ENCODE measurements at places on chromosomes 16 and 17. TPM values are rescaled to one million over a fixed set of nuclear protein-coding genes. Genes with fewer than 3 reads are reported as not detected.

Gene CHD9
- 50.9 TPM for total RNA-seq

Gene THRA
- 105 TPM for total RNA-seq

- no peaks in the 10 kb centered on the region for H3K27me3 ChIP-seq
- no peak overlapping the region for H3K27ac ChIP-seq
- H3K4me3 ChIP-seq: no peak overlapping the region
- H3K4me1 ChIP-seq: no peaks in the 10 kb centered on the region
- H3K36me3 ChIP-seq: no peaks in the 10 kb centered on the region
- no peak for DNase-seq
Observed at GRCh38 chr16:53542283-53542682, 39.3 kb upstream of the AKTIP start.

GRCh38 chr16:49980166-49980565 is 44.9 kb upstream of the CNEP1R1 start:
- no peaks in the 10 kb centered on the region for H3K36me3 ChIP-seq
- H3K4me3 ChIP-seq: no peak overlapping the region
- no peak overlapping the region for H3K27ac ChIP-seq
- H3K27me3 ChIP-seq: no peaks in the 10 kb centered on the region

Gene AATK
- 3.6 TPM for total RNA-seq

Gene PCGF2
- total RNA-seq: 26.3 TPM

Gene CD300LF
- 0.20 TPM for total RNA-seq

- no peaks in the 10 kb centered on the region for H3K4me1 ChIP-seq
- H3K4me3 ChIP-seq: no peak overlapping the region
- DNase-seq: no peak
Observed at GRCh38 chr17:79272666-79273219, 198.1 kb downstream of the ENGASE start.

DNA sequence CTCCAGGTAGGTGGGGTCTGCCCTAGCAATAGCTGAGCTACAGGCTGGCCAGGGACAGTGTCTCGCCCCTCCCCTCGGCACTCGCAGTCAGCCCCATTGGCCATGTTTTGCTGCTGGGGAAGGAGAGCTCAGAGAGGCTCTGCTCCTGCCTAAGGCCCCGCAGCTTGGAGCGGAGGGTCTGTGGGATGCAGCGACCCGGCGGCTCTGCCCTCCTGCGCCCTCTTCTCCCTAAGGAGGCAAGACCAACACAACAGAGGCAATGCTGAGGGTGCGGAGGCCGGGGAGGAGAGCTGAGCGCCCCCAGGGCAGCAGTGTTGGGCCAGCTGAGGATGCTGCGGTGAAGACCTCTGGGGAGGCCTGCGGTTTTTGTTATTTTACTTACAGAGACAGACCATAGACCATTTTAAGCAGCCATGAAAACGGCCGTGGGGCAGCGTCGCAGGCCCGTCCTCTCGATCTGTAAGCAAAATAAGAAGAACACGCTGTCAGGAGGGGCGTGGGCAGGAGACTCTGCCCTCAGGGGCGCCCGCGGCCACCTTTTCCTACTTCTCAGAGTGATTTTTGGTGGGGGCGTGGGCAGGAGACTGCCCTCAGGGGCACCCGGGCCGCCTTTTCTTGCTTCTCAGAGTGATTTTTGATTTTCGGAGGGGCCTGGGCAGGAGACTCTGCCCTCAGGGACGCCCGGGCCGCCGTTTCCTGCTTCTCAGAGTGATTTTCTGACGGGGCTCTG is 31.4 kb upstream of the PABPN1L start:
- H3K4me1 ChIP-seq: no peaks in the 10 kb centered on the region
- H3K36me3 ChIP-seq: no peaks in the 10 kb centered on the region
- H3K4me3 ChIP-seq: no peak overlapping the region
- no peak for DNase-seq
- H3K27ac ChIP-seq: no peak overlapping the region

DNA sequence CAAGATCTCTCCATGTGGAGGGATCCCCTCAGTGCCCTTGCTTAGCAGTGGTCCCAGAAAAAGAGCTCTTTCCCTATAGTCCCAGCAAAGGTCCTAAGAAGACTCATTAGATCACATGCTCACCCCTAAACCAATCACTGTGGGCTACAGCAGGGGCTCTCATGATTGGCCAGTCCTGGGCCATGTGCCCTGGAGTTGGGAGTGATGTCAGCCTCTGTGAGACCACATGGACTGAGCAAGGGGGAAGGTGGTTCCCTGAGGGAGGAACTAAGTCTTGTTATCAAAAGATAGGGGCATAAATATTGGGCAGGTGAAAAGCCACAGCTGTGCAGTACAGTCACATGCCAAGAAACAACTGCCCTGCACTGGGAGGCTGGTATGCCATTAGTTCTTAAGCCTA is 51.3 kb downstream of the SCNN1B start:
- H3K4me1 ChIP-seq: no peaks in the 10 kb centered on the region
- no peak overlapping the region for H3K27ac ChIP-seq
- no peak for DNase-seq

Gene TAOK2
- 29.5 TPM for total RNA-seq

- H3K27me3 ChIP-seq: peaks cover 4% of the 10 kb centered on the region
- H3K27ac ChIP-seq: no peak overlapping the region
- no peak overlapping the region for H3K4me3 ChIP-seq
- no peaks in the 10 kb centered on the region for H3K36me3 ChIP-seq
Observed at GRCh38 chr16:57690782-57691471, 3.7 kb upstream of the DRC7 start.

- H3K27me3 ChIP-seq: no peaks in the 10 kb centered on the region
- no peaks in the 10 kb centered on the region for H3K36me3 ChIP-seq
- H3K27ac ChIP-seq: no peak overlapping the region
- DNase-seq: no peak
- H3K4me1 ChIP-seq: no peaks in the 10 kb centered on the region
- no peak overlapping the region for H3K4me3 ChIP-seq
Observed at GRCh38 chr16:1134776-1135458, 18.0 kb upstream of the CACNA1H start.

DNA sequence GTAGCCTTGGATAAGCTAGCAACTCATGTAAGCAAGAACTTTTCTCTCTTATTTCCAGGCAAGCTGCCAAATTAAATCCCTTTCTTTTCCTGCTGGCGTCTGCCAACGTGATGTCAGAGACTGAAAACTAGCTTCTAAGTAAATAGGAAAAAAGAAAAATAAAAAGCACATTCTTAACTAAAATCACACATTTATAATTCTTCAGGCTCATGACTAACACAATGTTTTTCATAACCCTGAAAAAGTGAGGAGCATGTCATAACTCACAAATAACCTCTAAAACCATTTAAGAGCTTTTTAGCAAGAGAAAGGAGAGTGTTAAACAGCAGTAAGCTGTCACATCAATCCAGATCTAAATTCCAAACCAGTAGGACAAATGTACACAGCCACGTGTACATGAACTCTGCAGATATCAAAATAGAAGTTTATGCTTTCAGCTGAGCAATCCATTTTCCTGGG is 110.0 kb downstream of the N4BP1 start:
- peak overlapping the region; percentile 39 for H3K27ac ChIP-seq
- no peak for DNase-seq
- H3K36me3 ChIP-seq: no peaks in the 10 kb centered on the region
- no peak overlapping the region for H3K4me3 ChIP-seq
- H3K27me3 ChIP-seq: no peaks in the 10 kb centered on the region
- no peaks in the 10 kb centered on the region for H3K4me1 ChIP-seq

GRCh38 chr16:71758293-71758760 is 33.8 kb upstream of the PHLPP2 start:
- no peaks in the 10 kb centered on the region for H3K27me3 ChIP-seq
- no peaks in the 10 kb centered on the region for H3K4me1 ChIP-seq
- no peak for DNase-seq
- H3K36me3 ChIP-seq: peaks cover 100% of the 10 kb centered on the region
- H3K27ac ChIP-seq: no peak overlapping the region

- H3K27me3 ChIP-seq: no peaks in the 10 kb centered on the region
- H3K27ac ChIP-seq: no peak overlapping the region
- no peak overlapping the region for H3K4me3 ChIP-seq
- no peaks in the 10 kb centered on the region for H3K36me3 ChIP-seq
- DNase-seq: no peak
Observed at GRCh38 chr17:69997332-69997731, 77.7 kb upstream of the KCNJ16 start.

- DNase-seq: no peak
- H3K27me3 ChIP-seq: no peaks in the 10 kb centered on the region
- H3K4me1 ChIP-seq: peaks cover 9% of the 10 kb centered on the region
- no peak overlapping the region for H3K4me3 ChIP-seq
- no peak overlapping the region for H3K27ac ChIP-seq
- H3K36me3 ChIP-seq: no peaks in the 10 kb centered on the region
Observed at GRCh38 chr16:14028202-14028601, 42.9 kb upstream of the MRTFB start.

Gene TBC1D3H
- not detected for total RNA-seq

DNA sequence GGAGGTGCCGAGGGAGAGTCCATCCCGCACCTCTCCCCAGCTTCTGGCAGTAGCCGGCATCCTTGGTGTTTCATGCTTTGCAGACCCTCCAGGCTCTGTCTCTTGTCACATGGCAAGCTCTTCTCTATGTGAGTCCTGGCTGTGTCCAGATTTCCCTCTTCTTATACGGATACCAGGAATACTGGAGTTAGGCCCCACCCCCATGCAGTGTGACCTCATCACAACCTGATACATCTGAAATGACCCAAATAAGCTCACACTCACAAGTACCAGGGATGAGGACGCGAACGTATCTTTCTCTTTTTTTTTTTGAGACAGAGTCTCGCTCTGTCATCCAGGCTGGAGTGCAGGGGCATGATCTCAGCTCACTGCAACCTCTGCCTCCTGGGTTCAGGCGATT is 23.3 kb downstream of the TRAP1 start:
- no peaks in the 10 kb centered on the region for H3K27me3 ChIP-seq
- DNase-seq: no peak
- no peak overlapping the region for H3K27ac ChIP-seq
- no peaks in the 10 kb centered on the region for H3K36me3 ChIP-seq

DNA sequence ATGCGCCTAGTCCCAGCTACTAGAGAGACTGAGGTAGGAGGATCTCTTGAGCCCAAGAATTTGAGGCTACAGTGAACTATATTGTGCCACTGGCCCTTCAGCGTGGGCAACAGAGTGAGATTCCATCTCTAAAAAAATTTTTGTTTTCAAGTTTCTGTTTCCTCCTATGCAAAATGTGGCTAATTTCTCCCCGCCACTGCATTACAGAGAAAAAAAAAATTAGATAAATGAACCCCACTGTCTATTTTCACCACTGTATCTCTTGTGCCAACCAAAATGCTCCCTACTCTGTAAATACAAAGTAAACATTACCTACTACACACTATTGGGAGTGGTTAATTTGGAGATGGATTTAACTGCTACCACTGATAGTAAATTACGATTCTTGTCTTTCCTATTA is 2.0 kb downstream of the MARF1 start:
- no peak overlapping the region for H3K4me3 ChIP-seq
- no peaks in the 10 kb centered on the region for H3K36me3 ChIP-seq
- no peak overlapping the region for H3K27ac ChIP-seq
- DNase-seq: no peak
- peaks cover 26% of the 10 kb centered on the region for H3K4me1 ChIP-seq
- no peaks in the 10 kb centered on the region for H3K27me3 ChIP-seq

DNA sequence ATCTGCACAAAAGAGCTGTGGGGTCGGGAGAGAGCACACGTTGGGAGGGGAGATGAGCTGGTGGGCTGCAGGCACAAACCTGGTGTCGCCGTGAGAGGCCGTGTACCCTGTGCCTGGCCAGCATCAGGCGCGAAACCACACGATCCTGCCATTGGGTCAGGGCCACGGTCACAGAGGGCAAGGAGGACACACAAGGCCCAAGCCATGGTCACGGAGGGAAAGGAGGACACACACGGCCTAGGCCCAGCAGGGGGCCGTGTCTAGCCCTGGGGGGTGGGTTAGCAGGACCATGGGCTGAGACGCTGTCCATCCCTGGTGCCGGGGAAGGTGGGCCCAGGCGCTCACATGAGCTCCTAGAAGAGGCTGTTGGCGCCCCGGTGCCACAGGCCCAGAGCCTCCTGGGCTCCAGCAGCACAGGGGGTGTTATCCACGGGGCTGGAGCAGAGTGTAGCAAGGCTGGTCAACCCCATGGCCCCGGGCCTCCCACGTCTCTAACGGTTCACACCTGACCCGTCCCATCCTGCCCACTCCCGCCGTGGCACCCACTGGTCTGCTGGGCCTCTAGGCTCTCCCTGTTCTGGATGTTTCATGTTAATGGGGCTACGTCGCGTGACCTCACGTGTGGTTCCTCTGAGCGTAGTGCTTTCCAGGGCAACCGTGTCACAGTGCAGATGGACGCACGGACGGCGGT is 7.5 kb upstream of the CCDC154 start:
- H3K4me1 ChIP-seq: no peaks in the 10 kb centered on the region
- no peak for DNase-seq
- no peak overlapping the region for H3K27ac ChIP-seq
- no peaks in the 10 kb centered on the region for H3K27me3 ChIP-seq
- H3K4me3 ChIP-seq: no peak overlapping the region
- peaks cover 87% of the 10 kb centered on the region for H3K36me3 ChIP-seq

Measured in heart left ventricle (tissue), 16 donors.